Stimulated activated CD4-positive, alpha-beta T cell treated with anti-CD3 and anti-CD28 coated beads, Interleukin-1b, Interleukin-23, amount 100 ng/mL, for 24 hours (primary cell): ENCODE measurements at places on chromosomes 13 and 19.

GRCh38 chr13:43088093-43088511 is 64.7 kb downstream of the DNAJC15 start:
- DNase-seq = no peak

GRCh38 chr19:37361994-37362393 is 8.9 kb upstream of the ZNF527 start:
- no peak for DNase-seq

DNA sequence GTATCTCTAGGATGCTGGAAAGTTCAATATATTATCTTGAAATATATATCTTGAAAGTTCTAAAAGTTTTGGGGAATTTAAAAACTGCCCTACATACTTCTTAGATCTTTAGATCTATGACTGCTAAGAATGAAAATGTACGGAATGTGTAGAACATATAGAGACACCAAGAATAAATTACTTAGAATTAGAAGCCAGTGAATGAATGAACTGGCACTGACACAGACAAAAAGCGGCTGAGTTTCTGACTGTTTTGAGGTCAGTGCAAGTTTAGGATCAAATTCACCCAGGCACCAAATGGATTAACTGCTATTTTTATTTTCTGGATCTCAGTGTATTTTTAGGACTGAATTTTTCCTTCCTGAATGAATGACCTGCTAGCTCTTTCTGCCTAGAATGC is 411.2 kb downstream of the KCTD12 start:
- DNase-seq = no peak

DNA sequence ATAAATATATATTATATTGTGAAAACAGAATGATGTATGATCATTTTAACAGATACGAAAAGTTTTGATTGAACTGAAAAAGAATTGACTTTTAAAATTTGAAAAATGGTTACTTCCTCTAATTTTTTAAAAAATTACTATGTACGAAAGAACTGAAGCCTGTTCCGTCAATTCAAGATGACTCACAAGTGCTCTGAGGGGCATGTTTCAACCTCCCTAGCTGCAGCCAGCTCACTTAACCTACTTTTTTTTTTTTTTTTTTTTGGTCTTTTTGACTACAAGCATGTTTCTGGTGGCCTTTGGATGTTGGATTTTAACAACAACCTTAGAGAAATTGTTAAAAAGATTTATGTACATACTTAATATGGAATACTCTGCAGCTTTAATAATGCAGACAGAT is 1139.3 kb downstream of the DIAPH3 start:
- no peak for DNase-seq

- DNase-seq = no peak
Measured at GRCh38 chr13:111908981-111909380, 158.0 kb upstream of the SOX1 start.

- DNase-seq = no peak
Measured at GRCh38 chr13:75173457-75174356, 308.3 kb downstream of the TBC1D4 start.
